Stimulated activated CD8-positive, alpha-beta memory T cell treated with anti-CD3 and anti-CD28 coated beads, Interleukin-15, amount 100 ng/mL, for 24 hours (primary cell): ENCODE measurements at places on chromosomes 2 and 18.

- no peak for DNase-seq
These were observed 300.6 kb downstream of the AFF3 start for GRCh38 chr2:99841749-99842148.

GRCh38 chr2:188869550-188869949 lies 104.6 kb upstream of the COL3A1 start:
- no peak for DNase-seq

GRCh38 chr2:42084231-42084671 lies 36.4 kb downstream of the PKDCC start:
- no peak for DNase-seq

GRCh38 chr2:80247339-80247738 lies 57.2 kb downstream of the LRRTM1 start:
- DNase-seq = no peak

DNA sequence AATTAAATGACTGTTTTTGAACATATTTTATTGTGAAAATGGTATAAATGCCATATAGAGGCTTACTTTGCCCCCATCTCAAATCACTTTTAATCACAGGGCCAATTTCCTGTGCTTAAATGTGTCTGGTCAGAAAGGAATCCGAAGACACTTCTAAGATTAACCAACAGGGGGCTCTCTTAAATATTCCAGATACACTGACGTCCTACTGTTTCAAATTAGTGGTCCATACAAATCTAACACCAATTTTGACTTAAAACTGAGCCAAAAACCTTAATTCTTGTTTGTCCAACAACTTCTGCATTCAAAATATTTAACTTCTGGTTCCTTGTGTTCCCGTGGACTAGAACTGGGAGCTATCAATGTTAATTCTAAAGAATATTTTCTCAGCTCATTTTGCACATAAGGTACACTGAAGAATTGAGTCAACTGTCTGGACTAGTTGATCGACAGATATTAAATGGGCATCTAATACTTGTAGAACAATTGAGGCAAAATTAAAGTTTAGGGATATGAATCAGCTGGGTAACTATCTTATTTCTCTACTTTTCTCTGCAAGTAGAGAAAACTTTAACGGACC lies 557.5 kb downstream of the ARHGAP15 start:
- DNase-seq = no peak

DNA sequence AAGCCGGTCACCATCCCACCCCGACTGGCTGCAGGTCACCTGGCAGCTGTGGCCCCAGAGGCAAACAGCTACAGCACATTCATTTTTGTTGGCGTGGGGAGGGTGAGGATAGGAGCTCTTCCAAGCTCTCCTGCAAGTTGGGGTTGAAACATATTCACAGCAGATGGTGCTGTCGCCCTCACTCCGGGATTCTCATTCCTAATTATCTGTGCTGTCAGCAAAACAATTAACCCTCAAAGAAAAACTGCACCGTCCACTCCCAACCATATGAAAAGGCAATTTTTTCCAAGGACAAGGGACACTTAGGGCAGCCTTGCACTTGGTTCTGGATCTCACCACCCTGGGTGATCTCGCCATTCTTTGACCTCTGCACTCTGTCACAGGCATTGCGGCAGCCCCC lies 68.6 kb downstream of the ZBTB7C start:
- no peak for DNase-seq

GRCh38 chr18:53920312-53921075 lies 304.0 kb downstream of the MBD2 start:
- no peak for DNase-seq

GRCh38 chr2:226001716-226002115 lies 602.2 kb downstream of the NYAP2 start:
- no peak for DNase-seq

GRCh38 chr2:45117383-45117782 lies 108.1 kb upstream of the SIX2 start:
- DNase-seq = no peak

DNA sequence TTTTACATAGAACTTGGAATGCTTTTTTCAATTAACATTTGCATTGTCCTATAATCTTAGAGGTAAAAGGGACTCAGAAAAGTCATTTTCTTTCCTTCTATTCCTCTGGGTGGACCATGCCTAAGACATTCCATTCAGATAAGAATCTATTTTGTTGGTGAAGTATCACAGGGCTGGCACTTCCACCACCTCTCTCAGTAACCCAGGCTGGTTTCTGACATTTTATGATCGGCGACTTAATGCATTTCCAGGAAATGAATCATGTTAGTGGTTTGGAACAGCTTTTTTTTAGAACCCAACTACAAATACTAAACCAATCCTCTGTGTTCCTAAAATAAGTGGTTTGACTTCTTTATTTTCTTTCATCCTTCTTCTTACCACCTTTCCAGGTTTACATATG lies 27.0 kb downstream of the GAD1 start:
- no peak for DNase-seq
